ENCODE measurements at places on chromosomes 4 and X.

DNA sequence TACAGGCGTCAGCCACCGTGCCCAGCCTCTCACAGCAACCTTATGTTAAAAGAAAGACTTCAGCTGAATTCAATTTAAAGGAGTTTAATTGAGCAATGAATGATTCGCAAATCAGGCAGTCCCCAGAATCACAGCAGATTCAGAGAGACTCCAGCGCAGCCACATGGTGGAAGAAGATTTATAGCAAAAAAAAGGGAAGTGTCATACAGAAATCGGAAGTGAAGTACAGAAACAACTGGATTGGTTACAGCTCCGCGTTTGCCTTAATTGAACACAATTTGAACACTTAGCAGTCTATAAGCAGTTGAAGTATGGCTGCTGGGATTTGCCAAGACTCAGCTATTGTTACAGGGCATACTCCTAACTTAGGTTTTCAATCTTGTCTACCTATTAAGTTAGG, 19.8 kb downstream of the CENPVL3 start:
- DNase-seq, result no peak

DNA sequence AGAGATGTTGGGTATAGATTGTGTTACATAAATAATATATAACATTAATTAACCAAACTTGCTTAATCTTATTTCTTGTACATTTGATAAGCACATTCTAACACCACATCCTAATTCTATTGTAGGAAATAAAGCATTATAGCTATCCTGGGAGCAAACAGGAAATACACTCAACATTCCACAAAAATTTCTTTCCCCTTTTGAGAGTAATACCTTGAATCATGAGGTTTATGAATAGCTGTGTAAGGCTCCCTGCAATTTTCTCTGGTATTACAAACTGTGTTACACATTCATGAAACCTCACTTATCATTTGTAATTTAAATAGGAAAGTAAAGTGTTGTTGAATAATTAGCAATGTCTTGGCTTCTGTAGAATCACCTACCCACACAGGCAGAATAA, 95.1 kb downstream of the TMEM47 start:
- DNase-seq, result no peak

GRCh38 chr4:144113546-144113945, 27.0 kb downstream of the GYPA start:
- no peak for DNase-seq

GRCh38 chrX:19382555-19383145, 38.9 kb downstream of the PDHA1 start:
- no peak for DNase-seq

DNA sequence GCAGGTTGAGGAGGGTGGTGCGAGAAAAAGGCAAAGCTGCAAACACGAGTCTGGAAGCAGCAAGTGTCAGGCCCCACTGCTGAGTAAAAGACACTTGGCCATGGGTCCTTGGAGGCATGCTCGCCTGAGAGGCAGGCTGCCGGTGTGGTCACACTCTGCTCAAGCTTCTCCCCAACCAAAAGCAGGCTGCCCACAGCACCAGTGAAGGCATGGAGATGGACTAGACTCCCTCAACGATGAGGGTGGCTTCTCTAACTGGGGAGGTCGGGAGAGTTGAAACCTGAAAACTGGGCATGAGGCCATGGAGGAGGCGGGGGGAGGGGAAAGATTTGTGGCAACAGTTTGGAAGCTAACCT, 86.5 kb downstream of the ATG4A start:
- DNase-seq, result no peak

GRCh38 chr4:15416357-15417232, 11.2 kb upstream of the C1QTNF7 start:
- no peak for DNase-seq

GRCh38 chr4:74920704-74921103, 12.2 kb upstream of the PARM1 start:
- no peak for DNase-seq

GRCh38 chrX:72604705-72605104, 32.1 kb upstream of the HDAC8 start:
- no peak for DNase-seq

GRCh38 chr4:36209941-36210649, 34.2 kb downstream of the ARAP2 start:
- DNase-seq, result no peak

DNA sequence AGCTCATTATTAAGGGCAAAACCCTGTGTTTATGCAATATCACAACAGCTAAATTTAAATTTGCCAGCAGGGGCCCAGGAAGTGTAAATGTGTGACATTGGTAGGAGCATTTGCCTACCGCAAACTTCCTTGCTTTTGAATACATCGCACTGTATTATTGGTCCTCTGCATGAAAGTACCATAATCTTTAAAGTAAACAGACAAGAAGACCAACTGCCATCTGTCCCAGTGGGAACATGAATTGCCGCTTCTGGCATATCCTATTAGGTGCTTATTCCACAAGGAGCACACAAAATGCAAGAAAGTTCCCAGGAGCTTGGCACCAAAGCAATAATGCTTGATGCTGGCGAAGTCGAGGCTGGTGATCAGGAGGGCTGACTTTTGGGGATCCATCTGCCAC, 51.3 kb downstream of the SOD3 start:
- no peak for DNase-seq

DNA sequence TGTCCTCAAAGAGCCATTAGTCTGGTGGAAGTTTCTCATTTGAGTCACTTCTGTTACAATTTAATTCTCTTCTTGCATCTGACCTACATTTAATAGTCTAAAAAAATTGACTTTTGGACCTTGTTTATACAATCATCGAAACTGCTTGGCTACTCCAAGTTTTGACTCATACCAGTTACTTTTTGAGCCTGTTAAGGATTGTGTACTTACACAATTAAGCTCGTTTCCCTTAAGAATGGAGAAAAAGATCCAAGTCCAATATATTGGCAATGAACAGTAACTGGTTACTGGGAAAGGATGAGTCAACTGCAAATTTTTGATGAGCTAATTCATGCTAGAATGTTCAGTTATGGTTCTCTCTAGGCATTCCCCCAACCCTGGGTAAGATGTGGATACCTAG, 58.2 kb downstream of the DCX start:
- no peak for DNase-seq

- no peak for DNase-seq
Observed at GRCh38 chrX:53089224-53089842, 4.6 kb upstream of the KANTR start.

Measured in cerebellar nuclear complex (tissue), 1 donor.